ENCODE measurements at places on chromosomes 7 and 10.

GRCh38 chr10:104440221-104440620 is 86.6 kb downstream of the CFAP58 start:
- DNase-seq: no peak

DNA sequence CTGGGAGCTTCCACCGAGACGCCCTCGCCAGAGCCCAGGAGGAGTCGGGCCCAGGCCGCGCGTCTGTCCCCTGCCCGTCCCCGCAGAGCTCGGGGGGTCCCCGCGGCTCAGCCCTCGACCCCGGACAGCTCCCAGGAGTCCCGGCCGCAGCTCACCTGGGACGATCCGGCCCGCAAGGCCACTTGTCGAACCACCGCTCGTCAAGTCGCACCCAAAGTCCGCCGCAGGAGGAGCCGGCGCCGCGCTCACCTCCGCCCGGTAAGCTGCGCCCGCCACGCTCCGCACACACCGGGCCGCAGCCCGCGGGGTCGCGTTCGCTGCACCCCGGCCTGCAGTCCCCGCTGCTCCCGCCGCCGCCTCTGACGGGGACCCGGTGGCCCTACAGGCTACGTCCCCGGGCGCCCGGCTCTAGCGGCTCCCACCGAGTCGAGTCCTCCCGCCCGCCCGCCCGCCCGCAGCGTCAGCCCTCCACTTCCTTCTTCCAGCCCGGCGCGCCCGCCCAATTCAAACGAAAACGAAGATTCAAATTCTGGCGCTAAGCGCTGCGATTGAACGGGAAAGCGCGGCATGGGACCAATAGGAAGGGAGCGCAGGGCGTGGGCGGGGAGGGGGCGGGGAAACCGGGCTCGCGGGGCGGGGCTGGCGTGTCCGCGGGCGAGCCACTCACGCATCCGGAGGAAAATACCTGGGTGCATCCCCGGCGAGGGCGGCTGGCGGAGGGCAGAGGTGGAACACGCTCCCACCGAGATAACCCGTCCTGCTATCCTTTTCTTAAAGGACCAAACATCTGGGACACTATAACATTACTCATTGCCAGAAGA is at the start of gene MKI67:
Gene MKI67 (minus strand): TSS at position 480 of the 821 bp plus-strand sequence. CDS start 756 bp downstream, outside the sequence.
- peak; percentile 90 for DNase-seq

- DNase-seq: peak; percentile 30
Measured at GRCh38 chr10:5987747-5988146, 10.4 kb upstream of the IL15RA start.

DNA sequence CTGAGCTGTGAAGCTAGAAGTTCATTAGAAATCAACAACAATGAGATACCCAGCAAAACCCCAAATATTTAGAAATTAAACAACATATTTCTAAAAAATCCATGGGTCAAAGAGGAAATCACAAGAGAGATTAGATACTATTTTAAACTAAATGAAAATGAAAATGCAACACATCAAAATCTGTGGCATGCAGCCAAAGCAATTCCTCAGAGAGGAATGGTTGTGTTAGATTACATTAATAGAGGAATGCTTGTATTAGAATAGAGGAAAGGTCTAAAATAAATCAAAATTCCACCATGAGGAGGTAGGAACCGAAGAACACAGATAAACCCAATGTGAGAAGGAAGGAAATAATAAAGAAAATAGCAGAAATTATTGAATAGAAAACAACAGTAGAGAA is 642.1 kb upstream of the GALNT17 start:
- peak; percentile 49 for DNase-seq

GRCh38 chr7:12570168-12570533 is 369 bp upstream of the SCIN start:
- DNase-seq: no peak

DNA sequence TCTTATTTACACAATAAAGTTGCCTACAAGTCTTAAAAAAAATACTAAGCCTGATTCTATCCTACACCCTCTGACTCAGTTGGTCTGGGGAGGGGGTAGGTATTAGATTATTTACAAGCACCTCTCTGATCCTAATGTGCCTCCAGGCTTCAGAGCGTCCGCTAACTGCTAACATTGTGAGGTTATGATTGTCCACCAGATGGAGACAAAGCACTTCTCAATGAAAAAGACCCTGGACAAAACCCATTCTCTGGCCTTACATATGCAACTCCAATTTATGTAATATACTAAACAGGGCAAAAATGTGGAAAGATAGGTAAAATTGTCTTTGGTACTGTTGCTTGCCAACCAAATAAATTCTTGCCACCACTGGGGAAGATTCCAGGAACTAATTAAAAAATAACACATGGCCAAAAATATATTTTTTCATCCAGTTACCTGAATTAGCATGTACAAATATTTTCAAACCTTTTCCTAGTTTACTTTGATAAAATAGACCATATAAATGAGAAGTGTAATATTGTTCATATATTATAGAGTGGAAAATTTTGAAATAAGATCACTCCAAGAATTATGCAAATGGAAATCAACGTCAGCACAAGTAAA is 92.4 kb downstream of the KIF20B start:
- peak; percentile 75 for DNase-seq

DNA sequence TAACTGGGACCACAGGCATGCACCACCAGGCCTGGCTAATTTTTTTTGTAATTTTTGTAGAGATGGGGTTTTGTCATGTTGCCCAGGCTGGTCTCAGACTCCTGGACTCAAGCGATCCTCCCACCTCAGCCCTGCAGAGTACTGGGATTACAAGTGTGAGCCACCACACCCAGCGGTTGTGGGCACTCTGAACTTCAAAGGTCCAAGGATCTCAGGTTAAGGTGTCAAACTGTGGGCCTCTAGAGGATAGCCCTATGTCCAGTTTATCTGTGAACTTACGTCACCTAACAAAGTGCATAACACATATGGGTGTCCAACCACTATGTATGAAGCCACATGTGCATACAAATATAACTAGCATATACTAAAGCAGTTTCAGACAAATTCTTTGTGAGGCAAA is 3.2 kb upstream of the IL2RA start:
- no peak for DNase-seq

GRCh38 chr7:147279964-147280374 is 1163.4 kb downstream of the CNTNAP2 start:
- DNase-seq: no peak

- no peak for DNase-seq
Measured at GRCh38 chr10:1284076-1284475, 227.9 kb downstream of the WDR37 start.

DNA sequence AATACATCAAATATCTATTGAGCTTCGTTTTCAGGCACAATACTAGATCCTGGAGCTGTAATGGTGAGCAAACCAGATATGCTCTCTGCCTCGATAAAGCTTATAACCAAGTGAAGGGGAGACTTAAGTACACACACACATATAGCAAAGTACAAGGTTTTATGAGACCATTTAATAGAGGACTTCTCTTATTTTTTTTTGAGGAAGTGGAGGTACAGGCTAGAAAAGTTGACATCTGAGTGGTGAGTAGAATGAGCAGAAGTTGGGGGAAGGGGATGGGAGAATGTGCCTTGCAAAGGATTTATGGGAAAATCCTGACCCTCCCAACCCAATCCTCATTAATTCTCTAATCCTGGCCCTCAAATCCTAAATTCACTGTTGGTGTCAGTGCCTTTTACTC is 7.7 kb downstream of the CCDC136 start:
- DNase-seq: no peak

DNA sequence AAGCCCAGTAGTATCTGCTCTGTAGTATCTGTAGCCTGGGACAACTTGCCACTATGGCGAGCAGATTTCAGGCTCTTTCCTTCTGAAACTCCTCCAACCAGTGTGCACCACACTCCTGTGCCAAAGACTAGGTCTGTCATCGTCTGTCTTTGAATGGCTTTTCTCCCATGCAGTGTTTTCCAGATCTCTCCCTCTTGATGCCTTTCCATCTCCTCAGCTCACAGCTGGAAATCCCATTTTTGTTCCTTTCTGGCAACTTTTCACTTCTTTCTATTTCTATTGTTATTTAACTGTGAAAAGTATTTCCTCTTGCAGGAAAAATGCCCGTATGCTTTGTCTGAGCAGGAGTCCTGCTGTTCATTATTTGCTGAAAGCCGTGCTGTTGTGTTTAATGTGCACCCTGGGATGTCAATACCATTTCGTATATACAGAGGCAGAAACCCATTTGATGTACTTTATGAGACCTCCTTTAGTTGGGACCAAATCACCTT is 373.7 kb downstream of the PHTF2 start:
- peak; percentile 79 for DNase-seq

GRCh38 chr7:117780832-117781231 is 92.4 kb downstream of the CTTNBP2 start:
- no peak for DNase-seq

- DNase-seq: no peak
Measured at GRCh38 chr10:131141645-131142516, 169.6 kb downstream of the TCERG1L start.

- no peak for DNase-seq
Measured at GRCh38 chr7:87784424-87784823, 91.7 kb downstream of the SLC25A40 start.

GRCh38 chr10:71237843-71238623 is 25.7 kb downstream of the UNC5B start:
- no peak for DNase-seq

DNA sequence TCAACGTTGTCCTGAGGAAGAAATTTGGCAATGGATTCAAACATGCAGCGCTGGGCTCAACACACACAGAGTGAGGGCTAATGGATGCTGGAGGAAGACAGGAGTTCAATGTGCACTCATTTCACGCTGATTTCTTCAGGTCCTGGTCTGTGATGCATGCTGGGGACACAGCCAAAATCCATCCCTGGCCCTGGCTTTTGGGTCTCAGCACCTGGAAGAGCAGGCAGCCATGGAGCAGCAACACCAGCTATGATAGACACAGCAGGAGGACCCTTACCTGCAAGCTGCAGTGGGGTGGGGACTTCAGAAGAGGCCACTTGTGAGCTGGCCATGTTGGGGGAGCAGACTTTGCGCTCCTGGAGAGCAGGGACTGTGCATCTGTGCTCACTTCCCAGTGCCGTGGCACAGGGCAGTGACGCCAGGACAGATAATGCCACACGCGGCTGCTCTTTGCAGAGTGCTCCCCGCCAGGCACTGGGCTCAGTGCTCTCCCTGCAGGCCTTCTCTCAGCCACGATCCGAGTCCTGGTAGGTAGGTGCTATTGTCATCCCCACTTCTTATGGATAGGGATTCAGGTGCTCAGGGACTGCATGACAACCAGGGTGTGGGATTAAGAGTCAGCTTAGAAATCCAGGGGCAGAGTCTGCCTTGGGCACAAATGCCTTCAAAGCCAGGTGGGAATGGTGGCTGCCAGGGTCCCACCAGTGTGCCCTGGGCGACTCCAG is 138.8 kb upstream of the UNC5B start:
- DNase-seq: no peak

GRCh38 chr7:98613601-98614425 is 3.3 kb upstream of the NPTX2 start:
- DNase-seq: peak; percentile 18

GRCh38 chr7:158010961-158011693 is 576.5 kb downstream of the PTPRN2 start:
- DNase-seq: no peak

- DNase-seq: no peak
Measured at GRCh38 chr10:29324220-29324841, 35.5 kb downstream of the LYZL1 start.

DNA sequence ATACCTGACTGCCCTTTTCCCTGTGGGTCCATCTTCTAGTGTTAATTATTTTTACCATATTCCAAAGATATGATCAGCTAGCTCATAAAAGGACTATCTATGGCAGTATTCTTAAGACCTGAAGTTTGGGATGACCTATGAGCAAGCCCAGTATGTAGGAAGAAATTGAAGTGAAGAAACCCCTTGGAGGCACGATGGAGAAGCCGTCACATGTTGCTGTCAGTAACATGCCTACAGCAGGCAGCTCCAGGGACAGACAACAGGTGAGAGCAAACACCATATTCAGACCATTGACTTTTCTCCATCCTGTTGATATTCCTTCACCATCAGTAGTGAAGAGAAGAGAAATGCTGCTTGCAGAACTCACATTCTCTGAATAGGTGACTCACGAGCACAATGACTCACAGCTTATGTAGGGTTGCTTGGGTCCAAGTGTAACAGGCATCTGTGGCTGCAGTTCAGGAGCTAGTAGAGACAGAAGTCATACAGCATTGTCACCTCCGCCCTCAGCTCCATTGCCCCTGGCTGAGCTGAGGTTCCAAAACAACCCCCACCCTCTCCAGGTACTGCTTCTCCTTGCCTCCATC is 8.4 kb upstream of the LYZL2 start:
- DNase-seq: no peak

- DNase-seq: no peak
Measured at GRCh38 chr7:156472267-156472666, 168.3 kb upstream of the RNF32 start.

DNA sequence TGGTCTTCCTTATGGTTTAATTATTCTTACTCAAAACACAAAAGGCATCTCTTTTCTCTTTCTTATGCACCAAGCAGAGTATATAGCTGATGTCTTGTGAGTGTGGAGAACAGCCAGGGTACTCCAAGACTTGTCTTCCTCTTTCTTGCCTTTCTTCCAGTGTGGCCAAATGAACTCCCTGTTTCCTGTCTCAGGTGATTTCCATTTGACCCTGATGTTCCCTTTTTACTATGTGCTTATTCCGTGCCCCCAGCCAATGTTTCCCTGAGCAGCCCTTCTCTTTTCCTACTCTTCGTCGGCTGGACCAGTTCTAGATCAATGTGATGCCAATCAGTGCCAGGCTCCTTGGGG is 12.6 kb downstream of the OR9A4 start:
- no peak for DNase-seq

DNA sequence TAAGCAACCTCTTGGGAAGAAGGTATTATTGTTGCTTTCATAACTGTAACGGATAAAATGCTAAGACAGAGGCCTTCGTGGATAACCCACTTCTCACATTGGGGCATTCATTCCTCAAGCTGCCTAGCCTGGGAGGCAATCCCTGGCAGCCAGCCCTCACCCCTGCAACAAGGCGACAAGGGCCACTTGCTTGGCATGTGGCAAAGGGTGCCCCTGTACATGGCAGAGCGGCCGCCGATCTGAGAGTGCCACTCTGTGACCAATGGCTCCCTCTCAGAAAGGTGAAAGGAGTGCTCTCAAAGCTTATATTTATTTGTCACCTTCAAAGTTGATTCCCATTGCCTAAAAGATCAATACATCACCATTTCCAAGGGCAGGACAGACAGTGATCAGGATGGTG is 31.9 kb downstream of the EBF3 start:
- DNase-seq: no peak

DNA sequence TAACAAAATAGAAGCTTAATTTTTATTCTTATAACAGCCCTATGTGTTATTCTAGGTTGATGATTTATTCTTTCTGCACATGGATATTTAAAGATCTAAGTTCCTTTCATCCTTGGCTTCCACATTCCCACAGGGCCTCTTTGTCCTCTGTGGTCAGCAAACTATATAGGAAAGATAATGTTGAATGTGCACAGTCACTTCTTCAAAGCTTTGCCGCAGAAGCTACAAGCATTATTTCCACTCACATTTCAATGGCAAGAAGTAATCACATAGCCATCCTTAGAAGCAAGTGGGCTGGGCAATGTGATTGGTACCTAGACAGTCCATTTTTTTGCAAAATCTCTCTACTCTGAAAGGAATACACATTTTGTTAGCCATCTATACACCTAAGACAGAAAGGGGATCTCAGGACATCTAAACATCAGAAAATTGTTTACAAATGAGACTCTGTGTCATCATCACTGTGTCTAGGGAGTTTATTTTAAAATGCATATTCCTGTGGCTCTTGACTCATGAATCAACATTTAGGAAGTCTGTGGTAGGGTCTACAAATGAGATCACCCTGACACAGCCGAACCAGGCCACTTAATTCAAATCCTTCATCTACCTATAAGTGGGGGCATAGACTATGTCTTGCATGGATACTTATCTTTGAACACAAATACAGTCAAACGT is 1060.5 kb downstream of the XPNPEP1 start:
- no peak for DNase-seq

GRCh38 chr7:116052006-116052405 is 21.4 kb upstream of the TFEC start:
- no peak for DNase-seq

Data from muscle of back (tissue), 13 donors.